ENCODE measurements at places on chromosomes 5 and 9.

- DNase-seq: no peak
Observed at GRCh38 chr5:171469326-171469725, 49.9 kb downstream of the FGF18 start.

DNA sequence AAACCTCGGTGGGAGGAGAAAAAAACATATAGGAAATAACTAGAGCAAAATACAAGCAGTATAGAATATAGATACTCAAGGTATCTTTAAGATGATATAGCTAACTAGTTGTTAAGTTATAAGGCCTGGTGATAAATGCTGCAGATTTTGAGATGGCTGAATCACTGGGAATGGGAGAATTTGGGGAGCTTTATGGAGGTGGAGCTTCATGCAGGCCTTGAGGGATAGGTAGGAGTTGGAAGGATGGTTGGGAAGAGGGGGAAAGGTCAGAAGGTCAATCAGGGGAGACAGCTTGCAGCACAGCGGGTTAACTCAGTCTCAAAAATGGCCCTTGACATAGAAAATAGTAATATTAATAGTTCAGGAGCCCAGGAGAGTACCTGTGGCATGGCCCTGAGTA, 34.8 kb downstream of the RAI14 start:
- no peak for DNase-seq

GRCh38 chr5:176823869-176824412, 13.6 kb downstream of the UNC5A start:
- DNase-seq: no peak

GRCh38 chr5:126370796-126371718, 52.2 kb upstream of the GRAMD2B start:
- no peak for DNase-seq

DNA sequence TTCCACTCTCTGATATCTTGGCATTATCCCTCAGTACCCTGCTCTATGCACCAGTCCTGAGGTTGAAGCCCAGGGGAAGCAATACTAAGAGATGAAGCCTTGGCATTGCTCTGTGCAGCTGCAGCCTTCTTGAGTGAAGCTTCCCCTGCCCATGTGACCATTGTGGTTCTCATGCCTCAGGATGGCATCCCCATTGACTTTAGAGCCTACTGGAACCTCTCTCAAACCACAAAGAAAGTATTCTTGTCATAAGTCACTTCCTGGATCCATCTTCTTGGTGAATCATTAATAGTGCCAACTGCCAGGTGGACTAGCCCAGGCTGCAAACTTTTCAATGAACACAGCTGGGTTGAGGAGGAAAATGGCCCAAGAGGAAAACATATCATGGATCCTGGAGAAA, 283.9 kb upstream of the RFX3 start:
- no peak for DNase-seq

DNA sequence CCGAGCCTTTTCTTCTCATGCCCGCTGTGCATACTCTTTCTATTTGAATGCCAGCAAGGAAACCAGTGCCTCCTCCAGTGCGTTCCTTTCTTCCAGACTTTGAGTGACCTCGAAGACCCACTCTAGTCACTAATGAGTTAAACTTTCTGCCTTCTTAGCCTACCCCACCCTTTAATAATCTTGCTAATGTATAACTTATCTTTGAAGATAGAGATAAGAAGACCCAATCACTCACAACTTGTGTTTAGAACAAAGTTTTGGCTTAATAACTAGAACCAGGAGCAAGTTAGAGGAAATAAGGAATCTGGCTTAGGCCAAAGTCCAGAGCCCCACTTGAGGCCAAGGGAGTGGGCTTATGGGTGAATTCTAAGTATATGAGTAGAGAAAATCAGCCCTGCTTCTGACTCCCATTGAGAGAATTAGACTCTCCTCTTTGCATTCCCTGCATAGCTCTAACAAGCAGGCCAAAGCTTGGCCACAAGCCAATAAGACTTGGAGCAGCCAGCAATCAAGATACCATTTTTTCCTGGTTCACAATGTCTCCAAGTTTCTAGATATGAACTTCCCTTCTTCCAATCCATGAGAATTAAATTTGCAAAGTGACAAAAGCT, 181.5 kb upstream of the PIK3R1 start:
- DNase-seq: no peak

DNA sequence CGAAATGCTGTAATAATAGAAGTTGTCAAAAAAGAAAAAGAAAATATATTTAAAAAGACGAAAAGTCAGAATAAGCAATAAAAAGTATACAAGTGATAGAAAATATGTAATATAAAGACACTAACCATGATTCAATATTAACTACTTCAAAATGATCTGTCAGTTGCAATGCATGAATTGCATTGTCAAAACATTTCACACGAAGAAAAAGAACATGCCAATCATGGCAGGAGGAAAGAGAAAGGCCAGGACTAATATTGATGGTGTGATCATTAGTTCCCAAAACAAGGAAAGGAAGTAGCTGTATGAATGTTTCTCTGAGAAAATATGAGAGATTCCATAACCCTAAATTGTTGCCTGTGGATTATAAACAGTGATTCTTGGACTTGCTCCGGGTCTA, 7.4 kb upstream of the GRAMD2B start:
- DNase-seq: no peak

- no peak for DNase-seq
Observed at GRCh38 chr5:134550271-134551214, 25.1 kb downstream of the JADE2 start.

- no peak for DNase-seq
Observed at GRCh38 chr5:139396691-139397090, 1.8 kb upstream of the PROB1 start.

DNA sequence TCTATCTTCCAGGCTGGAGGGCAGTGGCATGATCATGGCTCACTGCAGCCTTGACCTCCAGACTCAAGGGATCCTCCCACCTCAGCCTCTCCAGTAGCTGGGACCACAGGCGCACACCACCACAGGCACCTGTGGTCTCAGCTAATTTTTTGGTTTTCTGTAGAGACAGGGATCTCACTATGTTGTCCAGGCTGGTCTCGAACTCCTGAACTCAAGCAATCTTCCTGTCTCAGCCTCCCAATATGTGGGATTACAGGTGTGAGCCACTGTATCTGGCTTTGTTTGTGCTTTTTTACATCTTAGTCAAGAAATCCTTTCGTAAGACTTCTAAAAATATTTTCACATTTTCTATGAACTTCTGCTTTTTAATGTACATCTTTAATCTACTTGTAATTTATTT, 116.9 kb downstream of the DENND1A start:
- DNase-seq: no peak

- no peak for DNase-seq
Observed at GRCh38 chr9:129517006-129517405, 103.9 kb downstream of the C9orf50 start.

- DNase-seq: no peak
Observed at GRCh38 chr9:112809351-112809848, 58.8 kb downstream of the SNX30 start.

- DNase-seq: no peak
Observed at GRCh38 chr5:108905805-108906204, 158.1 kb downstream of the FER start.

- DNase-seq: no peak
Observed at GRCh38 chr9:137294091-137294680, 7.9 kb downstream of the NRARP start.

- DNase-seq: no peak
Observed at GRCh38 chr5:20114526-20114925, 126.5 kb upstream of the CDH18 start.

GRCh38 chr5:146630472-146630871, 114.5 kb upstream of the GPR151 start:
- no peak for DNase-seq

DNA sequence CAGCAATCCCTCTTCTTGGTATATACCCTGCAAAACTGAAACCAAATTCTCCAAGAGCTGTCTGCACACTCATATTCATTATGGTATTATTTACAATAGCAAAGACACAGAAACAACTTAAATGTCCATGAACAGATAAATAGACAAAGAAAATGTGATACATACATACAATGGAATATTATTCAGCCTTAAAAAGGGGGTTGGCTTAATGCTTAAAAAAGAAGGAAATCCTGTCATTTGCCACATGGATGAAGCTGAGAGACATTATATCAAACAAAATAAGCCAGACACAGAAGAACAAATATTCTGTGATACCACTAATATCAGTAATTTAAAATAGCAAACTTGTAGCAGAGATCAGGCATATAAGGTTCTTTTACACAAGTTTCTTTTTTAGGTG, 46.5 kb upstream of the GAS1 start:
- DNase-seq: no peak

GRCh38 chr5:39854771-39855410, 430.1 kb upstream of the DAB2 start:
- no peak for DNase-seq

DNA sequence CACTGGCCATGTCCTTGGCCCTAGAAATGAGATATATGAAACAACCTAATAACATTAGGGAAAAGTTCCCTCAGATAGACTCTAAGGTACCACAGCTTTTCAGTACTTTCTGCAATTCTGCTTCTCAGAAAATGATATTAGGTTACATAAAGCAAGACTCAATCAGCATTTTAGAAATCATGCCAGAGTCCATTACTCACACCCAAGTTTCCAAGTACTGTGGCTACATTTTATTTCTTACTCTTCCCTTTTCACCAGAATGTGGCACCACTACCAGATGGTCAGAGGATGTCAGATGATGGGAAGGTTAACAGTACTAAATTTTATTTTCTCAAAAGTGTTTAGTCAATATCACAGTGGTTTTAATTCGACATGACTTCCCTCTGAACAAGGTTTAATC, 217.2 kb downstream of the MLLT3 start:
- no peak for DNase-seq

DNA sequence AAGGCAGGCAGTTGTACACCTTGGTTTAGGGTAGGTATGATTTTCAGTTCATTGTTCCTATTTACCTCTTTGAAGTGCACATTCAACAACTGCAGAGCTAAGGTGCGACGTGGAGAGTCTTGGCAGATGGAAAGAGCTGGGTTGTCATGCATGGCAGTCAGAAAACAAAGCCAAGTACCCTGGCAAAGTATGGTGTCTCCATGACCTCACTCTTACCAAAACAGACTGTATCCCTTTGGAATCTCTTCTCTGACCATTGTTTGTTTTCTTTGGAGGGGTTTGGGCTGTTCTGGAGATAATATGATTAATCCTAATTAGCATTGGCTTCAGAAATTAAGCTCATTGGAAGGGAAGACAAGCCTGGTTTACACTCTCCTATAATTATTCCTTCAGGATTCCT, 665.7 kb downstream of the DNAH5 start:
- no peak for DNase-seq

All from stimulated activated CD4-positive, alpha-beta T cell treated with anti-CD3 and anti-CD28 coated beads, Interleukin-15, amount 100 ng/mL, for 48 hours (primary cell).